ENCODE measurements at places on chromosomes 16 and 17.

DNA sequence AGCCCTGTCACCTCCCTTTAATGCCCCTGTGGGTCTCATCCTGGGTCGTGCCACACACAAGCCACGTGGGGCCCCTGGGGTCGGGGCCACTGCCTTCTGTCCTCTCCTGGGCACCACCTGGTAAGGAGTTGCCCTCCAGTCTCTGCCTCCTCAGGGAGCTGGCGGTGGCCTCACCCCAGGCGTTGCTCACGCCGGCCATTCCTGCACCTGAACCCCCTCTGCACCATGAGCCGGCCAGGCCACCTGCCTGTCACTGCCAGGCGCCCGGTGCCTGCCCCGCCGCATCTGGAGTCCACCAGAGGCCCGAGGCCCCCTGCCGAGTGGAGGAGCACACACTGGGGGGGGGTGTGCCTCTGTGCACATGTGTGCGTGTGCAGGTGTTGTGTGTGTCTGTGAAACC lies 10.4 kb downstream of the NHERF2 start:
- no peak for DNase-seq

GRCh38 chr16:11946433-11946832 lies 4.6 kb upstream of the NPIPB2 start:
- DNase-seq, result no peak

- DNase-seq, result no peak
These were observed 10.7 kb downstream of the CACNG4 start for GRCh38 chr17:66975188-66975587.

- DNase-seq, result no peak
These were observed 491.6 kb downstream of the CDH13 start for GRCh38 chr16:83118365-83118764.

DNA sequence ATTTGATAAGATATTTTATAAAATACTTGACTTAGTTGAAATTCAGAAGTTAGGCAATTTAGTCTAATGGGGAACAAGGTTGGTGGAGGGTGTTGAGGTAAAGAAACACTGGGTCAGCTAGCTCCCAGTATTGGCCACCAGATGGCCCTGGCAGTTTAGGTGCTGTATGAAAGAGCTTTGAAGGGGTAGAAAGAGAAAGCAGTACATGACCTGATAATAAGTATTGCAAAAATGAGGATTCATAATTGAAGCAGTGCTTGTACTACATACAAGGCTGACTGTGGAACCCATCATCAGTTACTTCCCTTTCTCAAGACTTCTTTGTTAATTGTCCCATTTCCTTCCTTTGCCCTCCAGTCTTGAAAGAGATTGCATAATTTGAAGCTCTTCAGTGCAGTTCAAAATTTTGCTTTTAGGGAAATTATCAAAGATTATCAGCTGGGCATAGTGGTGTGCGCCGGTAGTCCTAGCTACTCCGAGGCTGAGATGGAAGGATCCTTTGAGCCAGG lies 29.4 kb downstream of the TANC2 start:
- peak; percentile 29 for DNase-seq

DNA sequence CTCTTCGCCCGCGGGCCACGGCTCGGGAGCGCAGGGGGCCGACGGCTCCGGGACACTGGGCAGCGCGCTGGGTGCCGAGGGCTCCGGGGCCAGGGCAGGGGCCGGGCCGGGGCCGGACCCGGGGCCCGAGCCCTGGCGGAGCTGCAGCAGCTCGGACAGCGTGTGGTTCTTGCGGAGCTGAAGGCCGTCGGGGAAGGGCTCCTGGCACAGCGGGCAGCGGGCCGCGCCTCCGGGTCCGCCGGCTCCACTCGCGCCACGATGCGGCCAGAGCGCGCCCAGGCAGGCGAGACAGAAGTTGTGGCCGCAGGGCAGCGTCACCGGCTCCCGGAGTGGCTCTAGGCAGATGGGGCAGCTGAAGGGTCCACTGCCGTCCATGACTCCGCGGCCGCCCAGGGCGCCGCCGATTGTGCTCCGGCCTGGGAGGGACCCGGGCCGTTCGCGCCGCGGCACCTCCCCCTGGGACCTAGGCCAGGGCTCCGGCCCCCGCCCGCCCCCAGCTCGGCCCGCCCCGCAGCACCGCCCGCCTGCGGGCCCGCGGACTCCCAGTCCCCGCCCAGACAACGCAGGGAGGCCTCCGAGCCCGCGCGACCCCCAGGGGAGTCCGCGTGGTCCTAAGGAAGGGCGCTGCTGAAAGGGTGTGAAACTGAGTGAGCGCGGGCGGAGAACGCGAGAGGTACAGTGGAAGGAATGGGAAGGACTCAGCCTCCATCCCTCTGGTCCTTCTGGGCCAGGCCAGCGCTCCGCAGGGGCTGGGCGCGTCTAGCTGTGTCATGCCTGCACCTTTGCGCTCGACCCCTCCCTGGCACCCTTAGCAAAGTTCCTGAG lies at the start of gene TRIM47:
TRIM47 (minus strand) TSS at position 408 of the 825 bp plus-strand sequence; CDS start at position 375, 33 bp downstream.
- DNase-seq, result peak; percentile 52

DNA sequence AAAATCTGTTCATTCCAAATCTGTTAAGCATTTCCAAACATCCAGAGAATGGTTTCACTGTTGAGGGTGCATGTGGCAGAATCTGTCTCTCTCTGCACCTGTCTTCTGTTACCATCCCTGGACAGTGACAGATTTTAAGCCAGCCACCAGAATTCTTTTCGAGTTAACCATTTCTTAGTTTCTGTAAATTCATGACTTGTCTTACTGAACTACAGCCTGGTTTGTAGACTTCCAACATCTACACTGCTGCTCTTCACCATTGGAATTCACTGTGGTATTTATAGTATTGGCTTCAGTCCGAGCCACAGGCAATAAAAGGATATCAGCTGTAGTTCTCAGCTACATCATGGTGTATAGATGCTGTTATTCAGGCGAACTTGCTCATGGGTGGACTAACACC lies 47.6 kb downstream of the GOSR1 start:
- DNase-seq, result no peak

GRCh38 chr16:64983231-64983630 lies 138.6 kb downstream of the CDH11 start:
- DNase-seq, result no peak

- DNase-seq, result no peak
These were observed 4.2 kb downstream of the ITGB3 start for GRCh38 chr17:47257651-47258339.

DNA sequence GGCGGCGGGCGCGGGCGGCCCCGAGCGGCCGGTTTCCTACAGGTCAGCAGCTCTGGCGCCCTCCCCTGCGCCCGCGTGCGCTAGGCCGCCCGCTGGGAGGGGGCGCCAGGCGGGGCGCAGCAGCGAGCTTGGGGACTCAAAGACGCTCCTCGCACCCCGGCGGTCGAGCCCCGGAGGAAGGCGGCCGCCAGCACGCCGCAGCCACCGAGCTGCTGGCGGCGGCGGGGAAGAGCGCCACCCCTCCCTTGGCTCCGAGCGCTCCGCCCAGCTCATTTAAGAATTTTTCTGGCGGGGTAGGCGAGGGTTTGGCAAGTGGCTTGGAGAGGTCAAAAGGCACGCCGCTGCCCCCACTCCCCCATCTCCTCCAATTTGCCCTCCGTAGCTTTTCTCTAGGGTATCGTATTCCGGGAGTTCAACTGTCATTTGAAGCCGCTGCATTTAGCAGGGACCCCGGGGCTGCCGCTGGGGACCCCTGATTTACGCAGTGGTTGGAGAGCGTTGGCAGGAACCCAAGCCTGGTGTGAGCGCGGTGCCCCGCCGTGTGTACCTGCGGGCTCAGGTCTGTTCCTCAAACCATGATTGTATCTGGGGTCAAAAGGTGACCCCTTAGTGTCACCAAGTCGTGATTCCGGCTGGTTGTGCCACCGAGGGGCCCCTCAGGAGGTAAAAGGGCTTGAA lies 59.5 kb upstream of the GSE1 start:
- peak; percentile 66 for DNase-seq

DNA sequence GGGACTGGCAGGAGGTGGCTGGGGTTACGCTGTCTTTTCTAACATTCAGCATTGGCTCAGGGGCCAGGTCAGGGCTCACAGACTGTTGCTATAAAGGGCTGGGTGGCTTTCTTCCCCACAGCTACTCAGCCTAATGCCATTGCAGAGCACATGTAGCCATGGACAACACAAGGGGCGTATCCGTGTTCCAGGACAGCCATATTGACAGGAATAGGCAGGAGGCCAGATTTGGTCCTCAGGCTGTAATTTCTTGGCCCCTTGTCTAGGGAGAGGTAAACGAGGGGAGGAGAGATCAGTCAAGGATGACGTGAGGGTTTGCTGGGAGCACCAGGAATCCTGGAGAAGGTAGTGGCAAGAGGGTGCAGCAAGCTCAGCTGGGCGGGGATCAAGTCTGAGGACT lies 21.2 kb upstream of the MYO15B start:
- no peak for DNase-seq

- DNase-seq, result no peak
These were observed 53.4 kb downstream of the PITPNM3 start for GRCh38 chr17:6502871-6503509.

DNA sequence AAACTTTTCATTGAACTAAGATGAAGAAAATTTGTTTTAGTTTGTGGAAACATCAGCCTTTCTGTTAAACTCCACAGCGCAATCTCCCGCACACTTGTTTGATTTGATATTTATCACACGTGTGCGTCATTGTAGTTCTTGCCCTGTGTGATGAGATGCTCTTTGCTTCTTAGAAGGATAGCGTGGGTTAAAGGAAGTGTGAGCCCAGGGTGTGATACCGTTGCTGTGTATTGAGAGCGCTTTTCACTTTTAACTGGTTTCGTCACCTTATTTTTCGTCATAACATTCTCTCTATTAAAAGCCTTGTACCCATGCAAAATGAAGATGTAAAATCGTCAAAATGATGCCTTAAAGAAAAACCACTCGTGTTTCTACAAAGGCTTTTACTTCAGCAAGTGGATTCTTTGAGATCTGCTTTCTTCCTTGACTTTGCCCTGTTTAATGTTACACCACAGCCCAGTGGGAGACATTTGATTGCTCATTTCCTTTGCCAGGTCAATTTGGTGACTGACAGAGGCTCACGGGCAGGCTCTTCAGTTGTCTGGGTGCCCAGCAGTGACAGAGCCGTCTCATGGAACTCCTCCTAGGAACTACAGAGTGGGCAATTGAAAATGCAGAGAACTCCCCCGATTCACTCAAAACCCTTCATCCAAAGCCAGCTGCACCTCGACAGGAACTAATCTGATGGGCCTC lies 61.1 kb downstream of the RPA1 start:
- DNase-seq, result no peak

DNA sequence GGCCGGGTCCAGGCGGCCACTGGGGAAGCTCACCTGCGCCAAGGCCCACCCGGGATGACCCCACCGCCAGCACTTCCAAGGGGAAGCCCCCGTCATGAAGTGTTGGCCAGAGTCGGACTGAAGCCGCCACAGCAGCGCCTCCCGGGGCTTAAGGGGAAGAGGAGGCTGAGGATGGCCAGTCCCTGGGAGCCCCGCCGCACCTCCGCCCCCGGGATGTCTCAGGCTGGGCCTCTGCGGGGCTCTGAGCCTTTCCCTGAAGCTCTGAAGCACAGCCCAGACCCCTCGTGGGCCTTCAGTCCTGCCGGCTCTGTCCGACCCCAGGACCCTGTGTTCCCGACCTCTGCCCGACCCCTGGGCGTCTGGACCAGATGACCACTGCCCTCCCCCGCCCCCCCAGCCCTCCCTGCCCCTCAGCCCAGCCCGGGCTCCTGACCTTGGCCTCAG lies 42.8 kb upstream of the ACSF3 start:
- DNase-seq, result no peak

- DNase-seq, result peak; percentile 78
These were observed 141.1 kb downstream of the CCDC182 start for GRCh38 chr17:57603978-57604377.

DNA sequence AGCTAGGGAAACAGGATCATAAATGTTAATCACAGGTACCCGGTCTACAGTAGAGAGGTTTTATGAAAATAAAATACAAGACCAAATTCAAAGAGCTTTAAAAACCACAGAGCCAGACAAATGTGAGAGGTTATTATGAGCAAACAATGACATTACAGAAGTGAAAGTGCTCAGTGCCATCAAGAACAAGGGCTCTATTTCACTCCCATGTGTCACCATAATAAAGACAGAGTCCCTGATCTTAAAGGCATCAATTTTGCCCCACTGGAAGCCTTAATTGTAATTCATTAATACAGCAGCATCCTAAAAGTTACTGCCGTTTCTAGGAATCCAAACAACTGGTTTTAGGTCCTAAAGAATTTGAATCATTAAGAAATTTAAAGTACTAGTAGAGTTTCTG lies 43.7 kb upstream of the CDRT4 start:
- DNase-seq, result no peak

- no peak for DNase-seq
These were observed 5.9 kb downstream of the ZNF207 start for GRCh38 chr17:32355649-32356377.

GRCh38 chr16:67664871-67665270 lies 1.7 kb downstream of the ENKD1 start:
- DNase-seq, result no peak

GRCh38 chr17:76747716-76748363 lies 9.9 kb downstream of the MFSD11 start:
- DNase-seq, result no peak

- DNase-seq, result no peak
These were observed 43.3 kb downstream of the MGAT5B start for GRCh38 chr17:76911299-76912017.
